Activated CD8-positive, alpha-beta memory T cell treated with anti-CD3 and anti-CD28 coated beads, Interleukin-2, amount 10 ng/mL, durations not matched to agents 7 days and 5 days (primary cell): ENCODE measurements at places on chromosomes 4 and X.

DNA sequence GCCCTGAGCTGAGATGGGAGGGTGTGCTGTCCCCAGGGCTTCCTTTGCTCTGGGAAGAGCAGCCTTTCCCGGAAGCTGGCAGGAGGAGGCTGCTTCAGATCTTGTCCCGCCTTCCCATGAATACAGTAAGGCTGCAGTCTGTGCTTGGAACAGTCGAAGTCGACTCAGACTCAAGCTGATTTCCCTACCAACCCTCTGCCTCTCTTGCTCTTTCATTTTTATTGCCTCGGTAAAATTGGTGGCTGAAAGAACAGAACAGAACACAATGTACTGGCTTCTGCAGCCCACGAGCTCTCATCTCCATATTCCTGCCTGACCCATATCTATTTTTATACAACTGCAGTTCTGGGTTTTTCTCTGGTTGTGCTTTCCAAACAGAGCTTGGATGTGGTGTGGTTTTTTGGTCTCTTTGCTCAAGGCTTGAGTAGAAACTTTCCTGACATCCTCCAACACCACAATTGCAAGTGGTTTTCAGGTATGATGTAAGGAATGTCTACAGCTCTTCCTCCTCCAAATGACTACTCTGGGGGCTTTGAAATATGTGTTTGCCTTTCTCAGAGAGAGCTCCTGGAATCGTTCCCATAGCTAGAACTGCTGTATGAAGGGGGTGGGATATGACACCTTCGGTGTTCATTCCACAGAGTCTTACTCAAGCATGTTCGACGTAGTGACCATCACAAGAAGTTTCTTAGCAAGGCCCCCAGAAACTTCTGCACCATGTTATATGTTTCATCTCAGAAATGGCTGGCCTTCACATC lies 61.3 kb downstream of the ENPP6 start:
- H3K4me3 ChIP-seq, result no peak overlapping the region
- H3K36me3 ChIP-seq, result no peaks in the 10 kb centered on the region
- no peak overlapping the region for H3K27ac ChIP-seq
- H3K4me1 ChIP-seq, result no peaks in the 10 kb centered on the region
- no peak for DNase-seq

GRCh38 chr4:155899891-155900290 lies 3.6 kb upstream of the TDO2 start:
- no peaks in the 10 kb centered on the region for H3K27me3 ChIP-seq
- no peaks in the 10 kb centered on the region for H3K4me1 ChIP-seq
- no peak overlapping the region for H3K4me3 ChIP-seq
- H3K27ac ChIP-seq, result no peak overlapping the region
- no peak for DNase-seq
- no peaks in the 10 kb centered on the region for H3K36me3 ChIP-seq

DNA sequence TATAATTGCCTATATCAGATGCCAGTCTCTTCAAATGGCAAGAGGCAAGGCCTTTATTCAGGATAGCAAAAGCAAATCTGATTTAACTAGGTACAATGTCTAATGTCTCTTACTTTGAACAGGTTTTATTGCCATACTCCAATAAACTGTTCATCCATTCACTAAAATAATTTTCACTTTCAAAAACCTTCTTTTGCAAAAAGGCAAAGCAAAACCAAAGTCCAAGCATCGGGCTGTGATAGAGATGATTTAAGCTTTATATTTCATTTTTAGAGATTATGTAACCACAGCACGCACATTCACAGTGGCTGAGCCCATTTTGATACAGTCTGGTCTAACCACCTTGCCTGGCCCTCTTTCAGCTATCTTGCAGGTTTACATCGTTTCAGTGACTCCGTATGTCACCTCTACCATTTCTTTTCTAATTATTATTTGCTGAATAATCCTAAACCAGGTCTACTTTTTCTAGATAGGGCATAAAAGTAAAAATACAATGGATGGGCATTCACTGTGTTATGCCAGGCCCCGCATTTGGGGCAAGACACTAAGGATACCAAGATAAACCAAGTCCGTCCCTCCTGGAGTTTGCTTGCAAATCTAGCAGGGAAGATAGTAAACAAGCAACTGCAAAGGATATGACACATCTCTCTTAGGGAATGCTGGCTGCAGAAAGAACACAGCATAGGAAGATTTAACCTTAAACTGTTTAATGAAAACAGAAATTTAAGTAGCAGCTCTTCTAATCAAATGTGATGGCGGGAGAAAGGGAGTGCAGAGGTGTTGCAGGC lies 1.8 kb downstream of the CASP3 start:
- peak overlapping the region; percentile 87 for H3K27ac ChIP-seq
- DNase-seq, result no peak
- peak overlapping the region; percentile 94 for H3K4me3 ChIP-seq
- H3K4me1 ChIP-seq, result peaks cover 68% of the 10 kb centered on the region

DNA sequence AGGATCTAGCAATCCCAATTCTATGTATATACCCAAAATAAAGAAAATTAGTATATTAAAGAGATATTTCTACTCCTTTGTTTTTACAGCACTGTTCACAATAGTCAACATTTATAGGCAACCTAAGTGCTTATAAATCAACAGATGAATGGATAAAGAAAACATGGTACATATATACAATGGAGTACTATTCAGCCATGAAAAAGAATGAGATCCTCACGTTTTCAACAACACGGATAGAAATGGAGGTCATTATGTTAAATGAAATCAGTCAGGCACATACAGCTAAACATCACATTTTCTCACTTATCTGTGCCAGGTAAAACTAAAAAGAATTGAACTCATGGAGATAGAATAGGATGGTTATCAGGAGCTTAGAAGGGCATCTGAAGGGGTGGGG lies 45.6 kb upstream of the PABPC5 start:
- no peaks in the 10 kb centered on the region for H3K27me3 ChIP-seq
- H3K4me1 ChIP-seq, result no peaks in the 10 kb centered on the region

- DNase-seq, result no peak
- H3K36me3 ChIP-seq, result no peaks in the 10 kb centered on the region
- no peak overlapping the region for H3K27ac ChIP-seq
- no peak overlapping the region for H3K4me3 ChIP-seq
- H3K27me3 ChIP-seq, result no peaks in the 10 kb centered on the region
Measured at GRCh38 chr4:57943682-57944081, 833.5 kb upstream of the IGFBP7 start.

GRCh38 chrX:70172964-70173363 lies 4.3 kb upstream of the DGAT2L6 start:
- DNase-seq, result no peak
- H3K27me3 ChIP-seq, result no peaks in the 10 kb centered on the region
- H3K36me3 ChIP-seq, result no peaks in the 10 kb centered on the region

GRCh38 chrX:45719751-45720501 lies 519.2 kb upstream of the DIPK2B start:
- no peak overlapping the region for H3K27ac ChIP-seq
- H3K27me3 ChIP-seq, result no peaks in the 10 kb centered on the region
- peaks cover 27% of the 10 kb centered on the region for H3K4me1 ChIP-seq
- H3K4me3 ChIP-seq, result no peak overlapping the region
- peaks cover 1% of the 10 kb centered on the region for H3K36me3 ChIP-seq

GRCh38 chr4:74297539-74297938 lies 10.7 kb upstream of the EPGN start:
- no peaks in the 10 kb centered on the region for H3K27me3 ChIP-seq
- no peak overlapping the region for H3K4me3 ChIP-seq
- H3K27ac ChIP-seq, result no peak overlapping the region
- H3K36me3 ChIP-seq, result no peaks in the 10 kb centered on the region
- H3K4me1 ChIP-seq, result no peaks in the 10 kb centered on the region

GRCh38 chr4:72567036-72567435 lies 2.0 kb downstream of the ADAMTS3 start:
- H3K27ac ChIP-seq, result no peak overlapping the region
- peaks cover 49% of the 10 kb centered on the region for H3K27me3 ChIP-seq
- H3K36me3 ChIP-seq, result no peaks in the 10 kb centered on the region
- peaks cover 9% of the 10 kb centered on the region for H3K4me1 ChIP-seq
